AG08395 (cell line): ENCODE measurements at places on chromosomes 11 and 22.

DNA sequence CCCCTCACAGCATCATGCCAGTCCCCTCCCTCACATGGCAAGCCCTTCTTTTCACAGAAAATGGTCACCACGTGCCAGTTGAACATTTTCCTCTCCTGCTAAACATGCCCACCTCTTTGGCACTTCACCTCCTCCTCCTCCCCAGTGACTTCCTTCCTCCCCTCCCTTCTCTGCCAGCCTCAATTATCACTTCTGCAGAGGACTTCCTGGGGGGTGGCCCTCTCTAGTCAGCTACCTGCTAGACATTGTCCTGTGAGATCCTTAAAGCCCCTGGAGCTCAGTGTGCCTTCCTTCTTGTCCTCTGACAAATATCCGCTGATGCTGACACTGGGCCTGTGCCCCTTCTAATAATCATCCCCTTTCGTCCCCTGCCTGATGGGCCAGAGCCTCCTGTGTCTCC lies 43.2 kb upstream of the E2F8 start:
- no peak for DNase-seq

DNA sequence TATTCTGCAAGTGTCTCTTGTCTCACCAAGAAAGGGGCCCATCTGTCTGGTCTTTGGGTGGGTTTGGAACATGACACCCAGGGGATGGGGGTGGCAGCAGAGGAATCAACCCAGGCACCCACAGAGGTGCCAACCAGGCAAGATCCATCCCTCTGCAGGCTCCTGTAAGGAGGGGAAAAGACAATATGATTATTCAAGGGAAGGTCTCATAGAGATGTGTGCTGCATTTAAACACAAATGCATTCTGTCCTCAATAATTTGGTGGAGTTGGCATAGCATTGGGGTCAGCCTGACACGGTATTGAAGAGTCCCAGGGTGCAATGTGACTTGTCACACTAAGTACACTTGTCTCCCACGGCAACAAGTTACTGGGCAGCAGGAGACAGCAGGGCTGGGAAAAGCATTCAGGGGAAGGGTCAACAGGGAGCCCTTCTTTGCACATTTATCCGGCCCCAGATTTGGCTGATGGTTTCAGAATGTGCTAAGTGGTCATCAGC lies 33.1 kb upstream of the SPON1 start:
- no peak for DNase-seq

- peak; percentile 87 for DNase-seq
Observed at GRCh38 chr11:78039919-78040671, 17.0 kb upstream of the KCTD14 start.

DNA sequence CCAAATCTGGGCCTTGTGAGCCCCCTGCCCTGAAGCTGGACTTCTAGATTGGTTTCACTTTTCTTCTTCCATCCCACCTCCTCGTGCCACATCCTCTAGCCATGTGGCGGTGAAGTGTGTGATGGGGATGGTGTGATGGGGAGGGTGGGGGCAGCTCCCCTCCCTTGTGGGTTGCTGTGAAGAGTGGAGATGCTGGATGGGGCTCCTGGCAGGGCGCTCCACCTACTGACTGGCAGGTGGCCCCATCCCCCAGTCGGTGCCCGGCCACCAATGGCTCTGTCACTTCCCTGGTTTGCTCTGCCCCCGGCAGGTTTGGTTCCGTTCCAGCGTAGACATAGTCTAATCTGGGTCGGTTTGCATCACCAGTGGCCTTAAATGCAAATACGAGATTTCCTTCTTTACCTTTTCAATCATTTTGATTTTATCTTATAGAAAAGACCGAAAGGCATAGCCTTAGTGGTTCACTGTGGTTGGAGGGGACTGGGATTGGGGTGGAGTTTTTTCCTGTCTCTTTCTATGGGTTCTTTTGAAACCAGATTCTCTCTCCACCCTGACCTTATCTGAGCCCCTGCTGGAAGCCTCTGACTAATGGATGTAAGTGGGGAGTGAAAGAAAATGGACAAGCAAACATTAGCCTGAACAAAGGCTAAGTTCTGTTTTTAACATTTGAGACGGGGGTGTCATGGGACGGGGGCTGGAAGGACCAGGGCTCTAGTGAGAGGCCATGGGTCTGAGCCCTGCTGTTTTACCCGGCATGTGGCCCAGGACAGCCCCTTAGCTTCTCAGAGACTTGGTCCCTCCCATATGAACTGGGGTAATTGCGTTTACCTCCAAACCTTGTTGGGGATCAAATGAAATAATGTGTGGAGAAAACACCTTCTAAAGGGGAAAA lies 149.3 kb downstream of the CACNA1I start:
- no peak for DNase-seq

- no peak for DNase-seq
Observed at GRCh38 chr11:115912484-115912945, 408.3 kb upstream of the CADM1 start.

DNA sequence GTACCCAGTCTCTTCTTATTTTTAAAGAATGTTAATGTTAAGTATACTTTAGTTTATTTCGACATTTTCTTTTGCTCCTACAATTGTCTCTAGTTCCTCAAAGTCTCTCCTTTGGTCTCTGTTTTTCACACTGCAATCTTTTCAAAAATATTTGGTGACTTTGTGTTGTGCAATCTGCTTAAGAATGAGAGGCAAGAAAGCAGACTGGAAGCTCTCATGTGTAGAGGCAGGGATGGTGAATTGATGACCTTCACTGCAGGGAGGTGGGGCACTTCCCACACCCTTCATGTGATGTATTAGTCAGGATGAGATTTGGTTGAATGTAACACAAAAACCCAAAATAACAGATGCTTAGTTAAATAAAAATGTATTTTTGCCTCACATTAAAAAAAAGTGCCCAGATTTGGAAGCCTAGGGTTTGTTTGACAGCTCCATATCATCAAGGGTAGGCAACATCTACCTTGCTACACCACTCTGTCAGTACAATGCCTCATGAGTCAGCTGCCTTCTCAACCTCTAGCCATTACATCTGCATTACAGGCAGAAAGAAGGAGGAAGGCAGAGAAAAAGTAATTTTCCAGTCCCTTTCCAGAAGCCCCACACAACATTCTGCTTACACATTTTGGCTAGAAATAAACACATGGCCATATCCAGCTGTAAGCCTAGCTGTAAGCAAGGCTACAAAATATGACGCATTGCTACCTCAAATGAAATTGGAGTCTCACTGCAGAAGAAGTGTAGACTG lies 3.8 kb upstream of the MMP27 start:
- peak; percentile 45 for DNase-seq

- DNase-seq, result peak; percentile 52
Observed at GRCh38 chr22:31243339-31244045, 31.4 kb downstream of the LIMK2 start.

DNA sequence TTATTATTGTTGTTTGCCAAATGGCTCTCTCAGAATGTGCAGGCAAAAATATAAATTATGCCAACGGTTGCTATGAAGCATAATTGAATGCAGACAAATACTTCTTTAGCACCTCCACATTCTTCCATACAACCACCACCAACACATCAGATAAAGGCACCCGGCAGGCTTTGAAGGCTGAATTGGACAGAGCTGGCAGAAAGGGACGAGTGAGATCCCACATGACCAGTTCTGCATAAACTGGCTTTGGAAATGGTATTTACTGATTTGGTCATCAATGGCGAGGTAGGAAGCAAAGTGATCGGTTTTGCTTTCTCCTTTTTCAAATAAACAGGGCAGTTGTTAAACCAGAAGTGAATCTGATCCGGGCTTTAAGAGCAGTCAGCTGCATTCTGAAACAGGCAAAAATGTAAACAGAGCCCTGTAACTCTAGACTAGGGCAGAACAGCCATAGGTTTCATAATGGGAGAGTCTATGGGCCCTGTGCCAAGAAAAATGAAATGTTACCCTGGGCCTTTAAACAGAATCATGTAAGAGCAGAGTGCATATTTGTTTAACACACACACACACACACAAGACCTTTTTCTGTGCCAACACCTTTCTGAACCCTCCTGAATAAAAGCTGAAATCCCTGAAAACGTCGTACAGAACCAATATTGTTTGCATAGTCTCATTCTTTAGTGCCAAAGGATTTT lies 97.7 kb downstream of the MPPED2 start:
- DNase-seq, result no peak

- no peak for DNase-seq
Observed at GRCh38 chr11:60720460-60720859, 4.1 kb upstream of the MS4A18 start.

DNA sequence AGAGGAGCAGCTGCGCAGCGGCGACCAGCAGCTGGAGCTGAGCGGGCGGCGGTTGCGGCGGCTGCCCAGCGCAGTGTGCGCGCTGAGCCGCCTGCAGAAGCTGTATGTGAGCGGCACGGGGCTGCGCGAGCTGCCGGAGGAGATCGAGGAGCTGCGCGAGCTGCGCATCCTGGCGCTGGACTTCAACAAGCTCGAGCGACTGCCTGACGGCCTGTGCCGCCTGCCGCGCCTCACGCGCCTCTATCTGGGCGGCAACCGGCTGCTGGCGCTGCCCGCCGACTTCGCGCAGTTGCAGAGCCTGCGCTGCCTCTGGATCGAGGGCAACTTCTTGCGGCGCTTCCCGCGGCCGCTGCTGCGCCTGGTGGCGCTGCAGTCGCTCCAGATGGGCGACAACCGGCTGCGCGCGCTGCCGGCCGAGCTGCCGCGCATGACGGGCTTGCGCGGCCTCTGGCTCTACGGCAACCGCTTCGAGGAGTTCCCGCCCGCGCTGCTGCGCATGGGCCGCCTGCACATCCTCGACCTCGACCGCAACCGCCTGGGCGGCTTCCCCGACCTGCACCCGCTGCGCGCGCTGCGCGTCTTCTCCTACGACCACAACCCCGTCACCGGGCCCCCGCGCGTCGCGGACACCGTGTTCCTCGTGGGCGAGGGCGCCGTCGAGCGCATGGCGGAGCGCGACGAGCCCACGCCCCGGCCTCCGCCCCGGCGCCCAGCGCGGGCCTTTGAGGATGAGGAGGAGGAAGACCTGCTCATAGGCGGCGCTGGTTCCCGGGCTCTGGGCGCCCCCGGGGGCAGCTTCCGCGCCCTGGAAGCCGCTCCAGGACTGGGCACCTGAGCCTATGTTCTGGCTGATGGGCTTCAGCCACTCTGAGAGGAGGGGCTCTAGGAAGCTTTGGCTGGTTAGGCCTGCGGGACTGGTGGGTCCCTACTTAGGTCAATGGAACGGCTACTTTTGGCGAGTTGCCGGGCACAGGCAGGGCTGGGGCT lies 787 bp downstream of the LRRC10B start:
- peak; percentile 84 for DNase-seq

GRCh38 chr11:112670806-112671570 lies 290.2 kb upstream of the NCAM1 start:
- DNase-seq, result no peak

DNA sequence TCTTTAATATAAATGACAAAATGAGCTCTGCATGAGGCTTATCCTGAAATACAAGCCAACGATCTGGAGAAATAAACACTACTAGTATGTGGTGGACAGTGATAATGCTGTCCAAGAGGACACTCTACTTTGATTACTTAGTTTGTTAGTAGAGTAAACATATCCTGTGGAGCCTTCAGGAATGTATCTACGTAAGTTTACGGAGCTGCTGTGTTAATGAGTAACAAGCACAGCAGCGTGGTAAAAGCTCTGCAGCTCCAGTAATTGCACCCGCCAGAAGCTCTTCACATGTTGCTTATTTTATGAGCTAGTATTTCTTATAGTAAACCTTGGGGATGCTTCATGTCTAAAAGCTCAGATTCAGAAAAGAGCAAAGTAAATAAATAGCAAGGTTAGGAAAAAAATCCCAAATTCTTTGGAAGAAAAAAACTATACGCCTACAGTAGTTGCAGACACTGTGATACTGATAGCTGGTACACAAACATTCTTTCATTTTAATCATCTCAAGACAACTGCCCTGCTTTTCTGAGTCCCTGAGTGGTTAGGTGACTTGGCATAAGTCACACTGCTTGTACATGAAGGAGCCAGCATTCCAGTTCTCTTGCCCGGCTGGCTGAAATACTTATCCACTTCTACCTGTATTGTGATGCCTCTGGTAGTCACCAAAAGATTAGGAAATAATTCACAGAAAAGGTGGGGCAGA lies 32.7 kb upstream of the CCDC34 start:
- no peak for DNase-seq

GRCh38 chr11:65016705-65017104 lies 2.7 kb downstream of the ARL2 start:
- DNase-seq, result no peak
